Mesothelial cell of epicardium (in vitro differentiated cells): ENCODE measurements at places on chromosomes 16 and 17.

DNA sequence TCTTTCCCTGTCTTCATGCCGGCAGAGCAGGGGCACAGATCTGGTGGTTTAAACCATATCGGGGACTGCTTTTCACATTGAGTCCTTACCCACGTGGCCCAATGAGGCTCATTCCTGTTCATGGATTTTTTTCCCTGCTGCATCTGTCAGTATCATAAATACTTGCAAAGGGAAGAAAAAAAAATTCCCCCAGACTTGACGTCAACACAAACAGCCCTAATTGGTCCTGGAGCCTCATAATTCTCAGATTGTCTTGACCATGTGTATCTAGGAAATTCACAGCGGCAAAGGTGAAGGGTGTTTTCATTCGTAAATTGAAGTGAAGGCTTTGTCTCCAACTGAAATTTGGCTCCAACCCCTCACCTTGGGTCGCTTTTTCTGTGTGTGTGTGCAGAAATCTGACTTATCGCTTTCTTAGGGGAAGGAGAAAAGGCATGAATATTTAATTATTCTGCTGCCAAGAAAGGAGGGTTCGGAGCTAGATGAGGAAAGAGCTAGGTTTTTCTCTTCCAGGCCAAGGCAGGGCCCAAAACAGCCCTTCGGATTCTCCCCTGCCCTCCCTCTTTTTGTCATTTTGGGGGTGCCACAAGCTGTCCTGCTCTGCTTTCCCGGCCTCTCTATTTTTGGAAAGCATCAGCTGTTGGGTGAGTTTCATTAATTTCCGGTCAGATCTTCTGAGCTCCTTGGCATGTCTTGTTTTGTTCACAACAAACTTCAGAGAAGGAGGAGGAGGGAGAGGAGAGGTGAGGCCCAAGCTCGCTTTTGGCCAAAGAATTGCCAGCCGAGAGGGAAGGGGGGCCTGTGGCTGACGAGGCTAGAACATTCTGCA is 17.8 kb upstream of the CIBAR2 start:
- DNase-seq, result no peak

DNA sequence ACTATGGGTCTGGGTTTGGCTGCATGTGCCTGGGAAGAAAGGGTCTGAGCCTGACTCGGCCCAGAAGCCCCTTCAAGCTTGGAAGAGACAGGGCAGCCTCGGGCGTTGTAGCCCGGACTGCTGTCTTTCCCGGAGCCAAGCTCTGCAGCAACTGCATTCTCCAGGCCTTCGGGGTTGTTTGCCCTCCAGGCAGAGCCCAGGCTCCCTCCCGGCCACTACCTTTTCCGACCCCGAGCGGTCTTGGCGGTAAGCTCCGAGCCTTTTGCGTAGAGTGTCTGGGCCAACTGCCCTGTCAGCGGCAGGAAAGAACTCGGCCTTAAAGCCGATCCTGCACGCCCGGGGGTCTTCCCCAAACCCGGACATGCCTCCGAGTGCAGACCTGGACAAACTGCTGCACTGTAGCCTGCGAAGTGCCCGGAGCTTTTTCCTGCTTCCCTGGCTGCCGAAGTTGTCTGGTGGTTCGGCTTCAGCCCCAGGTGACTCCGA is 1.3 kb downstream of the LHX1 start:
- no peak for DNase-seq

GRCh38 chr16:11056090-11056992 is 112.0 kb downstream of the CLEC16A start:
- DNase-seq, result no peak

- DNase-seq, result no peak
Observed at GRCh38 chr16:5015351-5015750, 18.4 kb downstream of the NAGPA start.

GRCh38 chr17:61379457-61380216 is 20.0 kb upstream of the TBX2 start:
- DNase-seq, result no peak

DNA sequence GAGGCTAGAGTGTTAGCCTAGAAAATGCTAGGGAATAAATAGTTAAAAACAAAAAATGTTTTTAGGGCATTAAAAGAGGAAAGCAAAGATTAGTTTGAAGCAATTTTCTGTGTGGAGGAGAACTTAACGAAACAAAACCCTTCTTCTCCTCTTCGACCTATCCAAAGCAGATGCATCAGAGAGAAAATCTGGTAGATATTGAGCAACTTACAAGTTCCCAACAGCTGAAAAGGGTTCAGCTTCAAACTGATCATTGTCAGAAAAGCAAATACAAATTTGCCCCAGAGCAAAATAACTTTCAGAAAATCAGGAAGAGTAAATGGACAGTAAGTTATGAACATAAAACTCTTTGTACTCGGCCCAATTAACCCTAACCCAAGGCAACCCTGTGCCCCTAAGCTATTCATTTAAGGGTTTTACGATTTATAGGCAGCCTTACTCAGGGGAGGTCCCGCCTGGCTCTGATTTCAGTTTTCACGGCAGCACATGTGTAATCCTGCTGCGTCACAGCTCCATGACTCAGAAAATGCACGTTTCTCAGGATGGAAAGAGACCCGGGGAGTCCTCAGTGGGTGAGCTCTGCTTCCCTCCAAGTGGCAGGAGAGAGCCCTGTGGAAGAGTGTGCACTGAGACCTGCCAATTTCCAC is 405.7 kb upstream of the SALL1 start:
- no peak for DNase-seq
